ENCODE measurements at places on chromosomes 2 and 18.

- no peak for DNase-seq
Observed at GRCh38 chr18:9716780-9717563, 8.9 kb downstream of the RAB31 start.

GRCh38 chr2:68341583-68341982, 21.8 kb upstream of the CNRIP1 start:
- no peak for DNase-seq

DNA sequence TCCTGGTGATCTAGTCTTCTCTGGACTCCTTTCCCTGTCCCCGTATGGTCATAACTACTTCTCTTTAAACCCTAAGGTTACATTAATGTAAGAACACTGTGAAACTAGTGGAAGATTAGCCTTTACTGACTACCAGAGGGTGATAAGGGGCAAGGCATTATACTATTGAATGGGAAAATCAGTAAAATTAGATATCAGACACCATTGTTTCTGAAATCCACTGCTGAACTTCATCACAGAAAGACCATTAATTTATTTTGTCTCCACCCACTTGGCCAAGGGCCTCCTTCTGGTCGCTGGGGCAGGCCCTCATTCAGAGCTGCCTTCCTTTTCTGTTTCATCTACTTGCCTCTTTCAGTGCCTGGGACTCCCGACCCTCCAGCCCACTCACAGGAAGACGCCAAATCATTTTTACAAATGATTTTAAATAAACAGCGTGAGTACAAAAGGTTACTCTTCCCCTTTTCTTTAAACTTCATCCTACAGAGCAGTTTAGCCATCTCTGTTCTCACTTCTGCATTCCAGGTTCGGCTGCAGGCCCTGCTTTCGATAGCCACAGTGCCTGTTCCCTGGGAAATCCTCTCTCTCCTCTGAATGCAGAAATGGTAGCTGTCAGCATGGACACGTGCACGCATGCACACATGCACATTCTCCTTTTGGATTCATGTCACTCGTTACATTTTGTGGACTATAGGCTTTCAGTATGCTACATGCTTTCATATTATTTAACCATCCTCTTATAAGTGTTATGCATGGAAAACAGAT, 70.3 kb upstream of the DOCK10 start:
- no peak for DNase-seq

DNA sequence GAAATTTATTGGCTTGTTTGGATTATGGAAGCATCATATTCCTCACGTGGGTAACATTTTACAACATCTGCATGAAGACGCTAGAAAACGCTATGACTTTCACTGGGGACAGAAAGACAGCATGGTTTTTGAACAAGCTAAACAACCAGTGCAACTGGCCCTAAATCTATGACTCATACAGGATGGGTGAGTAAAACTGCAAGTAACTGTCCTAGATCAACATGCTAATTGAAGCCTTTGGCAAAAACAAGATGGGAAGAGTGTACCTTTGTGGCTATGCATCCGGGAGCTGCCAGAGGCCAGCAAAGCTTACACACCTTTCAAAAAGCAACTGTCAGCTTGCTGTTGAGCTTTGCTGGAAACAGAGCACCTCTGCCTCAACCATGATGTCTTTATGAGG, 1096.0 kb upstream of the DDX18 start:
- DNase-seq, result no peak

DNA sequence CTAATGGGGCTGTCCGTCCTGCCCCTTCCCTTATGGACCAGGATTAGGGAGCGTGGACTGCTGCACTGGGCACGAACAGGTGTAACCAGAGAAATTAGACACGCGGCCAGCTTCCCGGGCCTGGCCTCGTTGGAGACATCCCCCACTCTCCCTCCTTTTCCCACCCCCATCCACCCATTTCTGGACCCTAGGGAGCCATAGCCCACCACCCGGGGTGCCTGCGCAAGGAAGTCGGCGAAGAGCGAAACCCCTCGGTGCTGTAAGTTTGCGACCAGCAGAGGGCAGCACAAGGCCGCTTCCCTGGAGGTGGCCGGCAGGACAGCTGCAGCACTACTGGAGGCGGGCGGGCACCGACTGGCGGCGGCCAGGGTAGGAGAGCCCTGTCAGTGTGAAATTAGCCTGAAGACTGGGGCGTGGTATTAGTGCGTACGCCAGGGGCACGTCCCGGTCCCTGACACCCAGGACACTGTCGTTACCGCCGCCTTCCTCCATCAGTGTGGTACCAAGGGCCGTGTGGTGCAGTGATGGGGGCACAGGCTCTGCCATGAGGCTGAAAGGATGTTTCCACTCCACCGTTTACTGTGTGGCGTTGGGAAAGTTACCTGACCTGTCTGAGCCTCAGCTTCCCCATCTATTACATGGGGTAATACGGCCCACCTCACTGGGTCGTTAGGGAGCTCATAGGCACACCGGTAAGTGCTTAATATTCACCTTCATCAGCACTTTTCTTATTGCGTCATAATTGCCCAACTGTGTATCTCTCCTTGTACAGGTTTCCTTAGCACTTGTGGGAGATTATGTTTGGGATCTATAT, 36.0 kb upstream of the CD207 start:
- DNase-seq, result peak; percentile 61

DNA sequence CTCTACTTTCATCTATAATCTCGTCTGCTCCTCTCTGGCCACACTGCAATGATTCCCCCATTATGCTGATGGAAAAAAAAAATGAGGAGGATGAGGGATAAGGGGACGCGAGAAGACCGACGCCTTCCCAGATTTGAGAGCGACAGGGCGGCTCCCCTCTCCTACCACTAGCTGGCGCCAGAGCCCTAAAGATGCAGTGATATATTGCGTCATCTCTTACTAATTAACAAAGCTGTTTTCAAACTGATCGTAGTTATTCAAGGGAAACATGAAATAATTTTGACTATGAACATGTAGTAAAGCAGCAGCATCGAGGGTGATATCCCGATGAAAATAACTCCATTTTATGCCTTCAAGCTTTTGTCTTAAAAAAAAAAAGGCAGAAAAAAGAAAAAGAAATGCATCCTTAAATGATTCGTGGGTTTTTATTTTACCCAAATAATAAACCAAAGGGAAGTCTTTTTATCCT, 48.0 kb upstream of the HNRNPA3 start:
- peak; percentile 73 for DNase-seq
